ENCODE measurements at places on chromosomes 7 and 10.

DNA sequence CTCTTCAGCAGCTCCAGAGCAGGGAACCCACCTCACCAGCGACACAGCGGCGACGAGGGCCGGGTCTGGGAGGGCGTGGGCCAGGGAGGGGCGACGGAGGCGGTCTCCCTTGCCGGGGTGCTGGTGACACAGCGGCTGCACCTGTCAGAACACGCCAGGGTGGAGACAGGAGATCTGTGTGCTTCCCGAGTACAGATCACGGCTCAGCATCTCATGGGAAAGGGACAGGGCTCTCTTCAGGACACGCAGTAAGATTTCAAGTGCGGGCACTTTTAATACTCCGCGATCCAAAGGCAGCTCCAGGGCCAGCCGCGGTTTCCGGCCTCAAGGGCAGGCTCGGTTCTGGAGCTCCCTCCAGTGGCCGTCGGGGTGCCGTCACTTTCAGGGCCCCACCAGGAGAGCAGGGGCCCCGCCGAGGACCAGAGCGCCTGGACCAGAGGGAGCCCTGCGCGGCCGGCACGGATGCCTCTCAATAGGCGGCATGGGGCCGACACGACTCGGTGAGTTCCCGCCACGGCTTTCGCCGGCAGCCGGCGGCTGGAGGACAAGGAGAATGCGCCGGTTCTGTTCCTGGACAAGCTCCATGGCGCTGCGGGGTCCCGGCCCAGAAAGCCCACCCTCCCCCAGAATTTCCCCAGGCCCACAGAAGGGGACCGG lies 21.4 kb downstream of the GPR146 start:
- peak; percentile 88 for DNase-seq

- no peak for DNase-seq
Observed at GRCh38 chr10:21172930-21173801, 276.1 kb upstream of the NEBL start.

- no peak for DNase-seq
Observed at GRCh38 chr7:145909991-145910513, 206.5 kb upstream of the CNTNAP2 start.

DNA sequence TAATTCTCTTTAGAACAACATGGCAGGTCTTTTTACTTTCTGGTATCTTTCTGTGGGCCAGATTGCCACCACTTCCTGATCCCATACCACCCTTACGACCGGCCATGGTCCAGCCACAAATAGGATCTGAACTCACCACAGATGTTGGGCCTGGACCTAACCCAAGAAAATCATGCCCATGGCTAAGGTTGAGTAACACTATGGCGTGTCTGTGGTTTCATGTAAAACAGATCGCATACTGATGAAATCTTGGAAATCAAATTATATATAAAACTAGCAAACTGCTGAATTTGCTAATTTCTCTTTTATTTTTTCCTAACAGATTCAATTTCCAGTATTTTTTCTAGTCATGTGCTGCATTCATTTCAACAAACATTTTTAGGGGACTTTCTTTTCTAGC lies 77.2 kb downstream of the CH25H start:
- no peak for DNase-seq

DNA sequence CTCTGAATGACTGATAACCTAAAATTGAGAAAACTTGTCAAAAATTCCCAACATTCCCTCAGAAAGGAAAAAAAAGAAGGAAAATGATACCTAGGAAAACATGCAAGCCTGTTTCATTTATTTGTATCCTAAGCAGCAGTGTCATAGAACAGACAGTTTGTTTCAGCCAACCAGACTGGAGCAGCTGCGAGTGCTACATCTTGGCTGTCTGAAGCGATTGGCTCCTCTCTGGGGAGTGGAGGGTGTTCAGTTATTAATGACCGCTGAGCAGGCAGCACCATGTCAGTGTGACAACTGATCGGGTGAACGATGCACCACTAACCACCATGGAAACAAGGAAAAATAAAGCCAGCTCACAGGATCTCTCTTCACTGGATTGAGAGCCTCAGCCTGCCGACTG lies at the start of gene LRRN3:
Gene LRRN3, plus strand, starts transcription at position 282 of the 400 bp plus-strand sequence. CDS start 31,646 bp downstream, outside the sequence.
- DNase-seq = peak; percentile 60

GRCh38 chr7:91357379-91357778 lies 93.1 kb downstream of the FZD1 start:
- no peak for DNase-seq

GRCh38 chr10:85008488-85009184 lies 680.2 kb downstream of the CCSER2 start:
- no peak for DNase-seq

DNA sequence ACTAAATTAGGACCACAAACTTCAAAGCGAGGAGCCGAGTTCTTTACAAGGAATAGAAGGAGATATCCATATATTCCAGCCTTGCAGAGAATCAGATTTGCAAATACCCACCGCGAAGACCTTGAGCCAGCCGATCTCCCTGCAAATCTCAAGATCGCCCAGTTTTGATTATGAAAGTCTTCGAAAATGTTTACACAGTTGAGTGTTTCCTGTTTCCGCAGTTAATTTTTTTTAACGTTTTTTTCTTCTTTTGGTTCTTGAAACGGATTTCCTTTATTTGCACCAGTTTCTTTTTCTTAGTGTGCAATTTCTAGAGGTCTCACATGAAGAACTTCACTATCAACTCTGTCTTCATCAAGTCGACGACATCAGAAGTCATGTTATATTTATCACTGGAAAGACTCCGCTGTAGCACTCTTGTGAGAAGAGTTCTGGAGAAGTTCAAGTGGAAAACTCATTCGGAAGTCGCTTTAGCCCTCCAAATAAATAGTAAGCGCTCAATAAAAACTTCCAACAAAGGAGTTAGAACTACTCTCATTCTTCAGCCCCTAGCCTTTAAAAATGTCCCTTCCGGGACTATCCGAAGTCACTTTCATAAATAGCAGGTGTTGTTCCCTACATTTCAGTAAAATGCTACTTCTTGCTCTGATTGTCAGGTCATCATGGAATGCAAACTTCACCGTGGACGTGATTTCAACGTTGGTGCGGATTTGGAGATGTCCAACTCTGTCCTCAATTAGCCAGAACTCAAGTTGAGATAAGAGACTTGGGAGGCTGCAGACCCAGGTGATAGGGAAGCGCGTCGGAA lies 11.9 kb upstream of the SPAG6 start:
- DNase-seq = peak; percentile 29

DNA sequence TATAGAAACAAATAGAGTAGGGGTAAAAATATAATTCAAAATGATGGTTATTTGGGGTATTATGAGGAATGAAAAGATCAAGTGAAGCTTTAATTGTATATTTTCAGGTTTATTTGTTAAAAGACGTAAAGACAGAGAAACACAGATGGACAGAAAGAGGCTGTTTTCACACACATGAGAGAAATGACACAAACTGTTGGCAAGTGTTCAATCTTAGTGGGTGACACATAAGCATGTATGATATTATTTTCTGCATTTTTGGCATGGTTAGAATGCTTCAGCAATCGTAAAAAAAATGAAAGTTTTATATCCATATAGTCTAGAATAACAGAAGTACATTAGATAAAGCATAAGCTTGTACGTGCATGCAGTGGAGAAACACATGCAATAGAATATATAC lies 464.4 kb upstream of the AKR1E2 start:
- no peak for DNase-seq

DNA sequence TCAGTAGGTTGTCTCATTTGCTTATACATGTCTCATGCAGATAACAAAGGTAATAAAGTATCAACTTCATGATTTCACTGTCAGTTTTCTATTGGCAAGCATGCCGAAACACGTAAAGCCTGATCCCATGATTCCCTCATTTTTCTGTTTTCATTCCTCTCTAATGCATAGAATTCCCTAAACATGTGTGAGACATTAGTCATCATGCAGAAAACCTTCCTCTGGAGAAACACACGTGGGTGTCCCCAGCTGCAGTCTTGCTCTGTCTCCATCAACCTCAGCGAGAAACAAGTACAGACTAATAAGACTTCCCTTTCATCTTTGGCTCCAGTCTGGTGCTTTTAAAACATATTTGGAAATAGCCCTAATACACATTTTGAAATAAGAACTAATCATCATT lies 432.7 kb upstream of the VSTM2A start:
- no peak for DNase-seq

- DNase-seq = no peak
Observed at GRCh38 chr7:69663911-69664832, 65.9 kb downstream of the AUTS2 start.

GRCh38 chr10:66910671-66911070 lies 15.2 kb upstream of the LRRTM3 start:
- no peak for DNase-seq

DNA sequence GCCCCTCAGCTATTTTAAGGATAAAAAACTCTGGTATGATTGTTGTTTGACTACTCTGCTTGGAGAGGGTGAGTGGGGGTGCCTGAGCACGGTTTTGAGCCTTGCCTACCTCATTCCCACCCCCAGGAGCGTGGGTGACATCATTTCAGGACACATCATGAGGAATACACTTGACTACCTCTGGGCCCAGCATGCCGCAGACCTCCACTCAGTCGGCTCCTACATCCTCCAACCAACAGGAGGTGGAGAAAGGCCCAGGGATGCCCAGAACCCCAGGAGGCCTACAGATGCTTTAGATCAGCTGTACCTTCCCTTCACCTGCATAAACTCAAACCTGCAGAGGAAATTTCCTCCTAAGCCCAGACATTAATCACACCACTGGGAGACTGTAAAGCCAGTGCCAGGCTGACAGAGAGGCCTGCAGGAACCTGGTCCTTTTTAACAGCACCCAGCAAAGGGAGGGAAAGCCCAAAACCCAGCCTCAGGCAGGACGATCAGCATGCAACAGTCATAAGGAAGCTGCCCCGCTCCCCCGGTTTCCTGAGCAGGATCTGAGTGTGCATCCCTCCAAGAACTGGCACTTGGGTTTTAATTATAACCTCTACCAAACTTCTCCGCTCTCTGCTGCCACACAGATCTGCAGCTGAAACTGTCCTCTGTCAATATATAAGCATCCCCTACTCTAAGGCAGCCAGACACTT lies 61.7 kb upstream of the ZNRF2 start:
- DNase-seq = no peak

DNA sequence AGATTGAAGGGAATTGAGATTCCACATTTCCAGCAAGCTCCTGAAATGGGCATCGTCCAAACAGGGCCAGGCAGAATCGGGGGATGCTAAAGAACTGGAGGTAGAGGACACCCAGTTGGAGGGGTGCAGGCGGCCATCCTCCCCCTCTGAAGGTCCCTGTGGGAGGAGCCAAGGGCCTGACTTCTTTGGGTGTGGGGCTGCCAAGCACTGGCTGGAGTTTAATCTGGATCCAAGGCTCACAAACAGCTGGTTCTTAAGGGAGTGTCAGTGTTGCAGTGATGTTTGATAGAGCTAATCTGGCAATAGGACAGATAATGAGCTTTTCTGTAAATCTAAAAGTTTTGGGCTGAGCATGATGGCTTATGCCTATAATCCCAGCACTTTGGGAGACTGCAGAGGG lies 20.8 kb downstream of the TSPAN14 start:
- no peak for DNase-seq

DNA sequence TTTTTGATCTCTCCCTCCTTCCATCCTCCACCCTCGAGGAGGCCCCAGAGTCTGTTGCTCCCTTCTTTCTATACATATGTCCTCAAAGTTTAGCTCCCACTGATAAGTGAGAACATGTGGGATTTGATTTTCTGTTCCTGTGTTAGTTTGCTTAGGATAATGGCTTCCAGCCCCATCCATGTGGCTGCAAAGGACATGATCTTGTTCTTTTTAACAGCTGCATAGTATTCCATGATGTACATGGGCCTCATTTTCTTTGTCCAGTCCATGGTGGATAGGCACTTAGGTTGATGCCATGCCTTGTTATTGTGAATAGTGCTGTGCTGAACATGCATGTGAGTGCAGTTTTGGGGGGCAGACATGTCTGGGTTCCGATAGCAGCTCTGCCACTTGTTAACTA lies 51.4 kb downstream of the GATA3 start:
- DNase-seq = no peak

DNA sequence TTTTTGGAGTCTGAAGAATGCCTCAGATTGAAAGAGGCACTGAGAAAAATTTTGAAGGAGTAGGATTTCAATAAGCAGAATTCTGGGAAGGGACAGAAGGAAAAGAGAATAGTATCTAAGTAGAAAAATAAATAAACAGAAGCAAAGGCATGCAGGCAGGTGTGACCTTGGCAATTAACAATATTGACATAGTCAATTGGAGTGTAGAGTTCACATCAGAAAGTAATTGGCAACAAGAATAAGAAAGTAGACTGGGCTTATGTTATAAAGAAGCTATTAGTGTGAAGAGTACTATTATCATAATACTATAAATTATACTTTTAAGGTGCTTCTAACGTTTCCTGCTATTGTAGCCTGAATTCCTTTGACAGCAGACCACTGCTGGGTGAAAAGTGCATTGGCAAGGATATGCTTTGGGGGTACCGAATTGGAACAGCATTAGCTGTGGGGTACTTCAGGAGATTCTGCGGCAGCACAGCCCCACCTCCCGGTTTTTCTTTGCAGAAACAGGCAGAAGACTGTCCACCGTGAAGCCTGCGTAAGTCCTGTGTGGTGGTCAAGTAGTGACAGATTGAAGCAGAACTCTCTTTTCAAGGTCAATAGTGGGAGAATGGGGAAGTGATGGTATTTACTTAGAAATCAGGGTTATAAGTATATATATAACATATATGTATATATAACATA lies 357.0 kb downstream of the THSD7A start:
- no peak for DNase-seq

DNA sequence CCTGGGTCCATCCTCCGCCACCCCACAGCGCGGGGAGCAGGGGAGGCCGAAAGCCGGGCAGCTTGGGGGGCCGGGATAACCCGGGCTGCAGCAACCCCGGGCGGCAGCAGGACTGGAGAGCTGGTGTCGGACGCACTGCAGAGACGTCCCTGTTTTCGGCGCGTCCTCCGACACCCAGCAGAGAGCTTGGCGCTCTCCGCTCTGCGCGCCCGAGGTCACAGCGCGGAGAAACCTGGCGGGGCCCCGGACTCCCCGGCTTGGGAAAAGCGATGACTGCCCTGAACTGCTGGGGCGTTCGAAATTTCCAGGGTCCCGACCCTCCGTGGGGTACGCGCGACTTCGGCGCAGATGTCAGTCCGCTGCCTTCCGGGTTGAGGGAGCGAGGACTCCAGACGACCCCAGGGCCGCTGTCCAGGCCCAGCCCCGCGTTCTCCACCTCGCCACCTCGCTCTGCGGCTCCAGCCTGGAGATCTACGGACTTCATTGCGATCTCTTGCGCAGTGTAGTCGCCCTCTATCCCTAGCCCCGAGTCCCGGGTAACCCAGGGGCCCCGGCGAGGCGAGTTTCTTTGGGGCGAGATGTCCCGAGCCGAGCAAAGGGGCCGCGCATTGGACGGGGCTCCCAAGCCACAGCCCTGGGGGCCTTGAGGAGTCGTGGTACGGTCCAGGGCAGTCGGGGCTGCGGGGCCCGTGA lies 617 bp upstream of the FOXI2 start:
- no peak for DNase-seq

DNA sequence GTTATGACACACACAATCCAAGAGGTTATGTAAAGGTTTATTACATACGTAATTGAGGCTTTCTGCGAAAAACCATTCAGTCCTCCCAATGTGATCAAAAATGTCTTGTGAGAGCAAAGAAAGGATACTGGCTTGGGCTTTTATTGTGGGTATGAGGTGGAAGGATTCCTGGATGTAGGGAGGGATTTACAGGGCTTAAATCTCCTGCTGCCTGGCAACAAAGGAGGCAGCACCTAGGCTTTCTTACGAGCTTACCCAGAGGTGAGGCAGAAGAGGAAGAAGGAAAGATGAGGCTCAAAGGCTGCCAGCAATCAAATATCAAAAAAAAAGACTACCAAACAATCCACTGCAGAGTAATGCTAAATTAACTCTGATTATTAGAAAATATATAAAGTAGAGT lies 1149.5 kb upstream of the POT1 start:
- no peak for DNase-seq
